ENCODE measurements at places on chromosomes 1 and 21.

GRCh38 chr1:43878854-43879253 is 54.7 kb upstream of the ARTN start:
- no peak for DNase-seq

DNA sequence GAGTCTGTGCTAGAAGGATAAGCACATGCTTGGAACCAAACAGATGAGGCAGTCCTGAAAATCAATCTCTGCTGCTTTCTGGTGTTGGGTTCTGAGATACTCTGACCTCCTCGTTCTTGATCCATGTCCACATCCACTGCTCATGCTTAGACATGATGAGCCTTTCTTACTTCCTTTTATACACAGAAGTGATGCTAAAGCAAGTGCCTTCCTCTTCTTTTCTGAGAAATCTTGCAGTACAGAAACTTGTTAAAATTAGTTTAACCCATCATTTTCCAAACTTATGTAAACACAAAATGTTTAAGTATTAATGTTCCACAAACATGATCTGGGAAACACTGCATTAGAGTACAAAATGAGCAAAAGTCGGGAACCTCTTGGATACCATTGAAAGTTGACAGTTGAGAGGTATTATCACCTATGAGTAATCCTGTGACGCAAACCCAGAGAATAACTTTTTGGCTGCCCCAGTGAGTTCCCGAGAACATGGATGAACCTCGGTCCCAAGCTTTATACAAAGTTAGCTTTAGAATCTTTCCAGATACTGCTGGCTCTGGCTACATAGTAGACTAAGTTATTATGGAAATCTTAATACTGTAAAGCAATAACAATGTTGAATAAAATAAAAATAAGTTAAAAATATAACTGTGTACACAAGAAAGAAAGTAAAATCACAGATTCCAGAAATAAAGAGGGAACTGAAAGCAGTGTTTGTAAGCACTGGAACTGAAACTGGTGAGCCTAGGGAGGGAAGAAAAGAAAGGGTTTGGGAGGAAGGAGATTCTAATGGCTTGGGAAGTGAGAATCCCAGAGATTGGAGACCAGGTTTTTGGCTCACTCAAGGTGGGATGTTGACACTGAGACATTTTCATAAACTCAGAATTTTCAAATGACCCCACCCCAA is 429.3 kb upstream of the RUNX1 start:
- DNase-seq: no peak

DNA sequence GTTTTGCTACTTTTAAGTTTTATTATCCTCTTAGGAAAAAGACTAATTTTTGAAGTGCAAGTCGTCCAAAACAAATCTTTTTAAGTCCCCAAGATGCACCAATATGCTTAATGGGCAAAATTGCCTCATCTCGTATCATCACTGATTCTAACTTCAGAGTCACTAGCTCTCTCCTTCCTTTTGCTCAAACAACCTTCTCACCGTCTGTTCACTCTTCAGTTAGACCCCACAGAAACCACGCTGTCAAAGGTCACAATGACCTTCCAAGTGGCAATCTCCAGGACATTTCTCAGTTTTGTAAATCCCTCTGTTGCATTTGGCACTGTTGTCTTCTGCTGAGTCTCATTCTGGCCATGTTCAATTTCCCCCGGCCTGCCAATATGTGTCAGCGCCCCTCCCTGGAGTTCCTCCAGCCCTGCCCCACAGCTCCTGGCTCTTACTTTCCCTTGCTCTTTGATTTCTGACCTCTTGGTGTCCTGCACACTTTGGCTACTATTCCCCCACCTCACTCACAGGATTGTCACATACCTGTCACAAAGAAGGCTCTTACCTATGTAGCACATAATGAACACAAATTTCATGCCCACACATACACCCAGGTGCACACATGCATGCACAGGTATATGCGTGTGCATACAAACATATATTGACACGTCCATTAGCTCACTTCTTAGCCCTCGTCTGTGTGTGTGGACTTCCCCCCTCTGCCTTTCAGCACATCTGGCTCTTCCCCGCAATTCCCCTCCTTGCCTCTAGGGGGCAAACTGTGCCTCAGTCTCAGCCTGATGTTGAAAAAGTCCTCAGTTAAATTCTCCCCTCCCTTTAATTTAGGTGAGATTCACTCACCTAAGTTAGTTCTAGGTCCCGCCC is 354.0 kb upstream of the DUSP10 start:
- no peak for DNase-seq

- DNase-seq: no peak
Measured at GRCh38 chr1:113871597-113872113, at the start of gene PTPN22. PTPN22 (minus strand) TSS chr1:113871712.

- no peak for DNase-seq
Measured at GRCh38 chr1:63991685-63992084, 211.7 kb upstream of the UBE2U start.

DNA sequence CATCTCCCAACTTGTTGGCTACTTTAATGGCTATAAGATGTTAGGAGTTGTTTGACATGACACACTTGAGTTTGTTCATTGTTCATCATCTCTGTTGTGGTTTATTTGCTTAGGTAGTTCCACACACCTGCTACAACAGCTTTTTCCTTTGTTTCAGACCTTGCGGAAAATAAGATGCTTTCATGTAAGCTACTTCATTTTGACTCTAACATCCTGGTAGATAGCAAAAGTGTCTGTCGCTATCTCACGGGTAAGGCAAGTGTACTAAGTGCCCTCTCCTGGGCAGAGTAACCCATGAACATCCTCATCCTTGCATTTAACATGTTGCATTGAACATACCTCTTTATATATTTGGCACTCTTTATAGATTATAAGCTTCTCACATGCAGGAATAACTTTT is 1.6 kb upstream of the OR10T2 start:
- DNase-seq: no peak

DNA sequence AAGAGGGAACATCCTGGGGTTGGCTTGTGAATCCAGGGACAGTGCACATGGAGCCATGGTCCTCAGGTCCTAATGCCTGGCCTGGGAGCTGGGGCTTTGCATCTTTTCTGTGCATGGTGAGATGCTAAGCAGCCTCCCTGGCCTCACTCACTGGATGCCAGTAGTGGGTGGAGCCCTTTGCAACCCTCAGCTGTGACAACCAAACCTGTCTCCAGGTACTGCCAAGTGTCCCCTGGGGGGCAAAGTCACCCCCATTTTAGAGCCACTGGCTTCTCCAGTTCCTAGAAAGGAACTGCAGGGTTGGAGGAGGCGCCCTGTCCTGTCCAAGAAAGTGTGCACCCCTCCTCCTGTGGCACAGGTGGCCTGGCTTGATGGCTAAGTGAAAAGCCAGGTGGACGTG is 44.6 kb upstream of the GRIK3 start:
- DNase-seq: no peak

DNA sequence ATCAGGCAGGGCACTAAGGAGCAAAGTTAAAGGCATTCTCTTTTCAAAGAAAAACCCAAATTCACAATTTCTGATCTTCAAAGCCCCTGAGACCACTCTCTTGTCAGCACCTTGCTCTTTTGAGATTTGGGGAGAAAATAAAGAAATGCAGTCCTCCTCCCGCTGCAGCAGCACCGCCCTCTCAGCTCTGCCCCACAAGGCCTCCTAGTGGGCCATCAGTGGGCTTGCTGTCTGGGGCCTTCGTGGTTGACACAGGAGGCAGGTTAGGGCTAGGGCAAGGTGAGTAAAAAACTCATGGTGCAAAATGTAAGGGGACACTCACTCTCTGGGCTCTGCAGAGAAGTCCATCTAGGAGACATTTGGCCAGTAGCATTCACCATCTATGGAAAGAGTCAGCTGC is 67.4 kb upstream of the CTTNBP2NL start:
- DNase-seq: no peak

DNA sequence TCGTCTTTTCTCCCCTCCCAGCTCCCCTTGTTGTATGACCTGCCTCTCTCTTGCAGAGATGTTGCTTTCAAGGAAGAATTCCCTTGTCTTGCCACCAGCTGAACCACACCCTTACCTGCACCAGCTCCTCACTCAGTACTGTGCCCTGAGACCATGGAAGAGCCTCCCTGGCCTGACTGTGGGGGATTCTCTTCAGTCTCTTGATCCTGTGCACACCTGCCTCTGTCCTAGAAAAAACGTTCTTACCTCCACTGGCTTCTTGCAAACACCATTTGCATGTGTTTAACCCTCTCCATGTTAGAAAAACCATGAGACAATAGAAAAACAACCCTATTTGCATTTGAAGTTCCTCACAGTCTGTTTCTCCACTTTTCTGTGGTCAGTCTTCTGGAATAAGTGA is 43.3 kb upstream of the FCRL4 start:
- no peak for DNase-seq

Data from NCI-H187 (cell line).